ENCODE measurements at places on chromosomes 5 and 9.

DNA sequence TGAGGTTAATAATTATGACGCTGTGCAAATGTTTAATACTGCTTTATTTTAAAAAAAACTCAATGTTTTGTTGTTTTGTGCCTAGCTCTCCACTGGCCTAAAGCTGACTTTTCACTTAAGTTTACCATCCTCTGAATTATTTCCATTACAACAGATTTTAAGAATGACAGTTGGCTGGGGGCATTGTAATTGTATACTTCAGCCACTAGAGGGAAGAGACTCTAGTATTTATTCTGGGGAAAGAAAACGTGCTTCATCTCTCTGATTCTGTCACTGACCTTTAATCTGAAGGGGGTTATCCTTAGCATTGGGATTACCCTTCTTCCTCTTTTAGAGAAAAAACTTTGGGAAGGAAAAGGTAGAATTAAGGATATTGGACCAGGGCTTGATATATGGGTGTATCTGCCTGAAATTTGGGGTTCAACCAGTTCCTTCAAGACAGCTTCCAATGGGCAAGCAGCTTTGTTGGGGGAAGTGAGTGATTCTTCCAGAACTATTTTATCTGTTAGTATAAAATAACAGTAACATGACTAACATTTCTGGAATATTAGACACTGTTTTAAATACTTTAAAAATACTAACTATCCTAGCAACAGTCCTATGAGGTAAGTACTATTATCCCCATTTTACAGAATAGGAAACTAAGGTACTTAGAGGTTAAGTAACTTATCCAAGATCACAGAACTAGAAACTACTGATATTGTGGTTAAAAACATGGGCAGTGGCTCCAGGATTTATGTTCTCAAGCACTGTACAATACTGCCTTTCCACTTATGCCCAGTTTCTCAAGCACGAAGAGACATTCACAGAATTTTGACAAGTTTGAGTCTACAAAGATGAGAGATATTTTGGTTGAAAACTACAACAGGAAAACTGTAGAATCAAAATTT lies 208.4 kb downstream of the CD180 start:
- DNase-seq, result no peak

- no peak for DNase-seq
Measured at GRCh38 chr9:124794902-124795491, 18.1 kb downstream of the OLFML2A start.

- DNase-seq, result no peak
Measured at GRCh38 chr5:76086095-76086494, 2.9 kb downstream of the SV2C start.

DNA sequence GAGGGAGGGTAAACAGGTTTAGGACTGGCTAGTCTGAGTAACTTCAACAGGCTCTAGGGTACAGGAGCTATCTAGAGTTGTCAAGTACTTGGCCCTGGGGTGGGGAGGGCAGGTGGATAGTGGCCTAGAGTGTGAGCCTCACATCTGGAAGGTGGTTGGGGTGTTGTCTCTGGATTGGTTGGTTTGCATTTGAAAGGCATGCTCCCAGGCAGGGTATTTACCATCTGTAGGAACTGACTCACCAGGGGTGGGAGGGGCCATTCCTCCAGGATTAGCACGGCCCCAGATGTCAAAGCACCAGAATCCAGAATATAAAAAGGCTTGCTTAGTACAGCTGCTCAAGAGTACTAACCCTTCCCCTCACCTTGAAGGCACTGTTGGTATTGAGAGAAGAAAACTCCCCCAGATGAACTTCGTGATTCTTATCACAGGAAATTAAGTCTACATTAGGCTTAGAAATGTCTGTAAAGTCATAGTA lies 193.3 kb downstream of the NTRK2 start:
- no peak for DNase-seq

GRCh38 chr9:131348631-131349521 lies 45.0 kb upstream of the PRRC2B start:
- DNase-seq, result no peak

- DNase-seq, result no peak
Measured at GRCh38 chr9:21988056-21988990, 5.9 kb downstream of the CDKN2A start.

DNA sequence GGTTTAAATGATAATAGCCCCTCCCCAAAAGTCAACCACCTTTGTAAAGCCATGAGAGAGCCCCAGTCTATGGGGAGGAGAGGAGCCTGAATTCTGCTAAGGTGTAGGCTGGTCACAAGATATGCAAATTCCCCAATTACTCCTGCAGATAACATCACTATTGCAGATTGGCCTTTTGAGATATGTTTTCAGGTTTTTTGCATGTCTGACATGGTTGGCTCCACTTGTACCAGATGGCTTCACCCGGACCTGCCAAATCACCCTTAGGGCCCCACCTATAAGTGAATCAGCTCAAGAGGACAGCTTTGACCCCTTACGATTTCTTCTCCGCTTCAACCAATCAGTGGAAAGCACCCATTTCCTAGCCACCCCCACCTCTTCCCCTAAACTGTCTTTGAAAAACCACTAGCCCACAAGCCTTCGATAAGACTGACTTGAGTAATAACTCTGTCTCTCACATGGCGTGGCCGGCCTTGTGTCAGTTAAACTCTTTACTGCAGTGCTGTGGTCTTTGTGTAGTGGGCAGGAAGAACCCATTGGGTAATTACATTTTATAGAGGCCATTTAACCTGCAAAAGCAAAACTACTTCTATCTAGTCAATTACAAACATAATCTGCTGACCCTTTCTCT lies 69.7 kb downstream of the PRLR start:
- no peak for DNase-seq

All from omental fat pad (tissue), 4 donors.